ENCODE measurements at places on chromosomes 16 and 17.

DNA sequence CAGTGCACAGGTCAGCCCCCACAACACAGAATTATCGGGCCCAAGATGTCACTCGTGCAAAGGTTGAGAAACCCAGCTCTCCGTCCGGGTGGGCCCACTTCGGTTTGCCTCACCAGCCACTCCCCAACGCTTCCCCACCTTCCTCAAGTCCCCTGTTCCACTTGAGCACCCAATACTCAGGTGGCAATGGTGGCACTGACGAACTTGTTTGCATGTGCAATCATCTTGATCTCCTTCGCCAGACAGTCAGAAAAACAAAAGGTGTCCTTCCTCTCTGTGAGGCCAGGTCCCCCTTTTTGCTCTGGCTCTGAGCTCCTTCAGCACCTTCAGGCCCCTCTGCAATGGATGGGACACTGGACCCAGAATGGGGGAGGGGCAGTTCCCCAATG, 3.7 kb downstream of the GGA2 start:
- DNase-seq, result no peak

DNA sequence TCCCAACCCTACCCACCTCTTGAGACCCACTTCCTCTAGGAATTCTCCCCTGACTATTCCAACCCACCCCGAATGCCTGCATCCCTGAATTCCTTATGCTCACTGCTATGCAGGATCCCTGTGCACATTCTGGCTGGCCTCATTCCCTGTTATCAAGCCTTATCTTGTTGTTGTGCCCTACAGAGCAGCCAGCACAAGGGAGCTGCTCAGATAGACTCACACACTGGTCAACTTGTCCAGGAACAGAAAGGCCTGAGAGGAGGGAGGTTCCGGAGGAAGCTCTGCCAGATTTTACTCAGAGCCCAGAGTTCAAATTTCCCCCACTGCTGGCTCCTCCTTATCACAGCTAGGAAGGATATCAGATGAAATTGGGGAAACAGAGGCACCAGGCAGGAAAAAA, 24.8 kb upstream of the MYO18A start:
- no peak for DNase-seq

GRCh38 chr17:76472726-76473125, 5.3 kb downstream of the AANAT start:
- DNase-seq, result no peak

GRCh38 chr16:4601036-4601863, 13.4 kb downstream of the UBALD1 start:
- no peak for DNase-seq

GRCh38 chr17:77833769-77834168, 124.7 kb upstream of the TNRC6C start:
- no peak for DNase-seq

DNA sequence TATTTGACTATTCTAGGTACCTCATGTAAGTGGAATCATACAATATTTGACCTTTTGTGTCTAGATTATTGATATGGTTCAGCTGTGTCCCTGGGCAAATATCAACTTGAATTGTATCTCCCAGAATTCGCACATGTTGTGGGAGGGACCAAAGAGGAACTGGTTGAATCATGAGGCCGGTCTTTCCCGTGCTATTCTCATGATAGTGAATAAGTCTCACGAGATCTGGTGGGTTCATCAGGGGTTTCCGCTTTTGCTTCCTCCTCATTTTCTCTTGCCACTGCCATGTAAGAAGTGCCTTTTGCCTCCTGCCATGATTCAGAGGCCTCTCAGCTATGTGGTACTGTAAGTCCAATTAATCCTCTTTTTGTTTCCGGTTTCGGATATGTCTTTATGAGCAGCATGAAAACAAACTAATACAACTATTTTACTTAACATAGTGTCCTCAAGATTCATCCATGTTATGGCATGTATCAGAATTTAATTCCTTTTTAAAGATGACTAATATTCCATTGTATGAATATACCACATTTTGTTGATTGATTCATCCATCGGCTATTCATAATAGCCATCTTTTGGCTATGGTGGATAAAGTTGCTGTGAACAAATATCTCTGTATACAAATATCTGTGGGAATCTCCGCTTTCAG, 129.1 kb downstream of the FTO start:
- DNase-seq, result no peak

- DNase-seq, result no peak
These were observed 4.2 kb downstream of the HID1 start for GRCh38 chr17:74968361-74968780.

- peak; percentile 50 for DNase-seq
These were observed 491 bp downstream of the TRAP1 start for GRCh38 chr16:3716831-3717234.

DNA sequence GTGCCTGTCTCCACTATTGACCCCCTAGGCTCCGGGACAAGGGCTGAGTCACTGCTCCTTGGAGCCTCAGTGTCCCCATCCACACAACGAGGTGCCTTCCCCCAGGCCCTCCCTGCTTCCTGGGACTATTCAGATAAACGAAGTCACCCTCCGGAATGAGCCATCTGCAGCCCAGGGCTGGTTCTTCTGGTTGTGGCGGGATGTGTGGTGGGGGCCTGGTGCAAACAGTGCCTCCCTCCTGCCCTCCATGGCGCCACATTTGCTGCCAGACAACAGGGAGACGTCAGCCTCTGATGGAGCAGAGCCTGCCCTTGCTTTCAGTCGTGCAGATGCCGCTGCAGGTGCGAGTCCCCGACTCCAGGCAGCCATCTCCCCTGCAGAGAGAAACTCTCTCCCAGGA, 5.1 kb upstream of the KRT16 start:
- peak; percentile 39 for DNase-seq

DNA sequence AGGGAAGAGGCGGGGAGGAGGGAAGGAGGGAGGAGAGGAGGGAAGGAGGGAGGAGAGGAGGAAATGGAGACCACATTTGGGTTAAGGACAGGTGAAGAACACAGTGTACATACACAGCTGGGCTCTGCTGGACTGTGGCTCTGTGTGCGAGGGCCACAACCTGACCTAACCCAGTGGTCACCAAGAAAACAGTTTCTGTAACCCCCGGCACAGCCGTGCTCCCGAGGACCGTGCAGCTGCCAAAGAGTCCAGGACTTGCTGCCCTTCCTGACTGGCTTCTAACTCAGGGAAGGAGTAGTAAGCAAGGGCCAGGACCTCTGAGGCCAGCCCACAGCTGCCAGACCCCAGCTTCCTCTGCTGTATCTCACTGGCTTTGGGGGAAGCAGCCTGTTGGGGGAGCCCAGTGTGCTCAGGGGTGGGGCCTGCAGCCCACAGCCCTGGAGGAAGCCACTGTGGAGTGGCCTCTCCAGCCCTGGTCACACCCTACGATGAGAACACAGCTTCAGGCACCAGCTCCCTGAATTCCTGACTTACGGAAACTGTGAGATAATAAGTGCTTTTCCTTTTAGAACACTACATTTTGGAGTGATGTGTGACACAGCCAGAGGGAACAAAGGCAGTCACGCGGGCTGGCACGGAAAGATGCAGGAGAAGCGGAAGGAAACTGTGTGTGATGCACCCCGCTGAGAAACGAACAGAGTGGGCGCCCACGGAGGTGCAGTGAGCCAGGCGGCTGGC, 32.3 kb downstream of the SLC7A5 start:
- DNase-seq, result no peak
